Stimulated activated CD4-positive, alpha-beta T cell treated with anti-CD3 and anti-CD28 coated beads, Interleukin-15, amount 100 ng/mL, for 24 hours (primary cell): ENCODE measurements at places on chromosomes 1 and 21.
A peak's percentile ranks its signal among the peaks of the same experiment; 100 is the strongest.

- DNase-seq, result no peak
Observed at GRCh38 chr1:154264454-154264853, 8.0 kb upstream of the HAX1 start.

DNA sequence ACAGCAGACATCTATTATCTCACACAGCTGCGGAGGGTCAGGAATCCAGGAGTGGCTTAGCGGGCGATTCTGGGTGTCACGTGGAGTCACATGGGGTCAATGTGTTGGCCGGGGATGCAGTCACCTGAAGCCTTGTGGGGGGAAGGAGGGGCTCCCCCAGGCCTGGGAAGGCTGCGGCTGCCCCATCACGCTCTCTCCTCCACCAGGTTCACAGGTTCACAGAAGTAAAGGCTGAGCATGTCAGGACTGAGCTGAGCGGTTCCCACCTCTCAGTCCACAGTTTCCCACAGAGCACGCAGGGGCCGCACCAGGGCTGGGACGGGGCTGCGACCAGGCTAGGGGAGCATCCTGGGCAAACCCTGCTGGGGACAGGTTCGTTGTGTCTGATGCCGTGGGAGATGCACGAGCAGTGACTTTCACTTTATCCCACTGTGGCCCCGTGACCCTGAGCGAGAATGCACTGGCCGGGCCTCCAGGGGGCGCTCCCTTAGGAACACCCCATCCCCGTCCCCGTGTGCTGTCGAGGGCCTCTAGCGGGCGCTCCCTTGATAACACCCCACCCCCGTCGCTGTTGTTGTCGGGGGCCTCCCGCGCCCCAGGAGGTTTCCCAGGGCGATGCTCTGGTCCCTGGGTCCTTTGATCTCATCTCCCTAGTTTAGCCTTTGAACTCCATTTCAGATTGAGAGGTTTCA lies 73.2 kb upstream of the TRAPPC10 start:
- peak; percentile 93 for DNase-seq

DNA sequence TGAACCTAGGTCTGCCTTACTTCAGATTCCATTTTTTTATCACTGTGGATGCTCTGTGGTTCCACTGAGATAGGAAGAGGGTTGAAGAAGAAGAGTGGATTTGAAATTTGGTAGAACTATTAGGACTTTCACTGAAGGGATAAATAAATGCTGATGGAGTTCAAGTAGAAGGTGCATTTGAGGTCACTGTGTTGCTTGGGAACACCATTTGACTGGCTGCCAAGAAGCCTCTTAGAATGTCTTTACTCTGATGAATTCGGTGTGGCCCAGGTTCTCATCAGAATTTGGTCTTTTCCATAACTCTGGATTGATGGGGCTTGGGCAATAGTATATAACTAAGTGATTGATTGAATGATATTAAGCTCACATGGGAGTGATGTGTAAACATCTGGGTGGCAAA lies 11.9 kb downstream of the XPR1 start:
- DNase-seq, result no peak

GRCh38 chr1:45608175-45609156 lies 15.4 kb downstream of the CCDC17 start:
- DNase-seq, result no peak

- no peak for DNase-seq
Observed at GRCh38 chr1:4734791-4735190, 80.4 kb downstream of the AJAP1 start.

DNA sequence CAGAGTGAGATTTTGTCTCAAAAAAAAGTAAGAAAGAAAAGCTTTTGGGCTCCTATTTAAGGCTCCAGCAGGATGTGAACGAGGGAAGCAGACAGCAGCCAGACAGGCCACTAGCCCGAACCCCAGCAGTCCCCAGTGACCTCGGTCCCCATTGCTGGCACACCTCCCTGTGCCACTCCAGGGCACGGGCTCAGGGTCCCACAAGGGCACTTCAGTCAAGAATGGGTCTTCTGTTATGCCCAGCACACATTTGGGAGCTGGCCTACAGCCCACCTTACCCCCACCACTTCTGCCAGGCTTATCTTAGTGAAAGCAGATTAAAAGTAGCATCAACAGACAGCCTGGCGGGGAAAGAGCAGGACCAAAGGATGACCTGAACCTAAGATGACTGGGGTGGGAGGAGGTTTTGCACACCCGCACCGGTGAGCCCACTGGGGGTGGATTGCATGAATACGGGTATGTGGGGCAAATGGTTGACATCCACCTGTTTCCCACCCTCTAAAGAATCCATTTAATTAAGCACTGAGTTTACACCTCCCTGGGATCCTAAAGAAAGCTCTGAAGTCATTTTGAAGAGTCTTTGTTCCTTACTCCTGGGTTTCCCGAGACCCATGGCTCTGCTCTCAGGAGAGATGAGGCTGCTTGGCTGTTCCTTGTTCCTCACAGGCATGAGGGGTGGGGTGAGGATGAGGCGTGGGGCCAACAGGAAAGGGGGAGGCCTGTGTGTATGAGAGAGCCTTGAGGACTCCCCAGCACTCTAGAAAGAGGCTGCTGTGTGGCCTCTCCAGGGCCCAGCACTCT lies 4.7 kb downstream of the CHI3L1 start:
- DNase-seq, result no peak

DNA sequence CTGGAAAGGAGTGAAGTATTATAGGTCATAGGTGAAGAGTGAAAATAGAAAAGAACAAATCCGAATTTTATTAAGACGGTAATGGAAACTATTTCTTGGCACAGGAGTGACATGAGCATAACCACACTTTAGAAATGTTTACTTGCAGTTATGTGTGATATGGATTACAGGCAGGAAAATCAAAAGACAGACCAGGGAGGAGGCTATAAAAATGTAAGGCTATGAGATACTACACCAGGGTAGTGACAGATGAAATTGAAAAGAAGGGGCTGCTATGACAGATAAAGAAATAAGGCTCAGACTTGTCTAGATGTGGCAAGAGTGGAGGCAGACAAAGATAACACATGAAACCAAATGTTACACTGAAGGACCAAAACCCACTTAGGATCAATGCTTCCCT lies 31.7 kb downstream of the GPATCH2 start:
- no peak for DNase-seq

- DNase-seq, result peak; percentile 33
Observed at GRCh38 chr1:6185635-6186382, 5.7 kb upstream of the CHD5 start.
